Putamen (tissue), 1 donor: ENCODE measurements at places on chromosomes 5 and 9.
A peak's percentile ranks its signal among the peaks of the same experiment; 100 is the strongest.

- DNase-seq, result no peak
Measured at GRCh38 chr5:16005225-16005624, 174.4 kb downstream of the MARCHF11 start.

DNA sequence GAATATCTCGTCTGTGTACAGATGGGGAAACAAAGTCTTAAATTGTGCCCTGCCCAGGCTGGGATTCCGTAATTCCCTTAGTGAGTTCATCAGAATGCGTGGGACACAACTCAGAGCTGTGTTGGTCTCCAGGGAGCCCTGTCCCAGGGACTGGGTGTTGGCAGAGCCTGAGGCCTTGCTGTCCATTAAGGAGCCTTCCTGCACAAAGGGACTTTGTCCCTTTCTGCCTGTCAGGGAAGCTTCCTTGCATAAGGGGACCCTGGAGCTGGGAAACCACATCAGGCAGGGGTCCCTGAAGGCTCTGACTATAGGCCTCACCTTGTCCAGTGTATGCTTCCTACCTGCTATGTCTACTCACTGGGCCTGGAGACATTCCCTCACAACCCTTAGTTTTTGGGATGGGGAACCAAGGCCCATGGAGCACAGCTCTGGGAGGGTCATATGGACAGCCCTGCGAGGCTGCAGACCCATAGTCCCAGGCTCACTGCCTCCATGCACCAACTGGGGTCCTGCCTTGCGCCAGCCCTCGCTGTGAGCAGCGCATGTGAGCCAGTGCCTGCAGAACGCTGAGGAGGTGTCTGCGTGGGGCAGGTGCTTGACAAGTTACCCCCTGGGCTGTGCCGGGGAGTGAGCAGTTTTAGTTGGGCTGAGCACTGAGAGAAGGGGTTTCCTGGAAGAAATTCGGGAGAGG, 1.6 kb downstream of the CARD19 start:
- DNase-seq, result peak; percentile 59

GRCh38 chr5:43281840-43282658, 31.2 kb downstream of the HMGCS1 start:
- no peak for DNase-seq

GRCh38 chr9:7394002-7394774, 405.4 kb downstream of the DMAC1 start:
- peak; percentile 52 for DNase-seq

DNA sequence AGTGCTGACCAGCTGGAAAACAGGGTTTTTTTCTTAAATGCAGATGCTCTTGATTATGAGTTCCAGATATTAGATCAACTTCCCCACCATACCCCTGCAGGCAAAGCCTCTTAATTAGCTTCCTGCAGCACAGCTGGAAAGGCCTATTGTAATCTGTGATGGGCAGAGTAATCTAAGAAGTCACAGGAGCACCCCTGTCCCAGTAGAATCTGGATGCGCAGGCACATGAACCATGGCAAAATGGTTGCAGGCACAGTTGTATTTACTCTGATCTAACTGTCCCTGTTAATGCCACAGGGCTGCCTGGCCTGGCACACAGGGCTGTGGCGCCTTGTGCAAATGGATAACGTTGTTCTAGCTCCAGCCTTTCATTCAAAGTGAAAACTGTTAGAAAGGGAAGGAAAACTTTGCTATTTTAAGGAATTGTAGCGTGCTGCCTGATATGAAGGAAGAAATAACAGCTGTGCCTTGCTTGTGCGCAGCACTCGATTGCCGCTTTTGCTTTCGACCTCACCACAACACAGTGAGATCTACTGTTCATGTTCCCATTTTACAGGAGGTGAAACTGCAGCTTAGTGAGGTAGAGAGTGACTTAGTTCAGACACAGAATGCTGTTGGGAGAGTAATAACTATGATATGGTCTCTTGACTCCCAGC, 2.3 kb downstream of the TGFBI start:
- DNase-seq, result no peak

DNA sequence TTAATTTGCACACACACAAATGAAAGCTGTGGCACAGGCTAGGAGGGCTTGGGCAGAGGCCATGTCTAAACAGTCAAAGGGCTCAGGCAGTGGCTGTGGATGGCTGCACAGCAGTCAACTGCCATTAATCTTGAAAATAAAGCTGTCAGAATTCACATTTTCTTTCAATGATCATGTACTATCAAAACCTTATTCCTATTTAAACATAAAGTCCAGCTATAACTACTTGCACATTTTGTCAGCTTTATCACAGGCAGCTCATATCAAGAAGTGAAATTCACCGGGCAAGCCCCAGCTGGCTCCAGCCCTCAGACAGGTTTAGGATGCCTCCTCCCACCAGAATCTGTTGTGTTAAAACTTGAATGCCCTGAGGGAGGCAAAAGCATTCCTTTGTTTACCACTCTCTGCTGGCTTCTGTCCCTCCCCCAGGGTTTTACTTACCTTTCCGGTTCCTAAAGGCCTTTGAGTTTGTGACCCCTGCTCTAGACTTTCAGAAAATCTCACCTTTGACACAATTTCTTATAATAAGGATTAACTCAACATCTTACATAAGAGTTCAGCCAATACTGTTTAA, 54.9 kb upstream of the GRAMD2B start:
- no peak for DNase-seq
